Hepatocyte (in vitro differentiated cells): ENCODE measurements at places on chromosomes 16 and 17. TPM values are rescaled to one million over a fixed set of nuclear protein-coding genes. Genes with fewer than 3 reads are reported as not detected.
A peak's percentile ranks its signal among the peaks of the same experiment; 100 is the strongest.

DNA sequence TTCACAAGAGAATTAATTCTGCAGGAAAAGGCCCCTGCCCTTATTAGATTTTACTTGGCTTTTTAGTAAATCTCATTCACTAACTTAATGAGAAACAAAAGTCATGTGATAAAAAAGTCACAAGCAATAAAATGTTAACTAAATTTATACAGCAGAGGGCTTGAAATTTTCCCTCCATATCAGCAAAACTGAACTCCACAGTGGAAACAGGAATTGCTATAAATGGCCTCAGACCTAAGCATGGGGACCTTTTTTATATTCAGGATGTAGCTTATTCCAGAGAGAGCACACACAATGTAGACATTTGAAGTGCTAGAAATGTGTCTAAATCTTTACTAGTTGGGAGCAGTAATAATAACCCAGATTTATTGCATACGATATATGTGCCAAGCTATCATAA, 291.5 kb downstream of the C16orf95 start:
- no peak overlapping the region for H3K4me3 ChIP-seq
- H3K4me1 ChIP-seq, result no peaks in the 10 kb centered on the region
- DNase-seq, result no peak
- peaks cover 7% of the 10 kb centered on the region for H3K27me3 ChIP-seq
- H3K36me3 ChIP-seq, result no peaks in the 10 kb centered on the region

- no peak for DNase-seq
- no peaks in the 10 kb centered on the region for H3K27me3 ChIP-seq
- no peak overlapping the region for H3K27ac ChIP-seq
- no peak overlapping the region for H3K4me3 ChIP-seq
- no peaks in the 10 kb centered on the region for H3K36me3 ChIP-seq
These were observed 193.5 kb downstream of the ZFHX3 start for GRCh38 chr16:72854267-72854959.

DNA sequence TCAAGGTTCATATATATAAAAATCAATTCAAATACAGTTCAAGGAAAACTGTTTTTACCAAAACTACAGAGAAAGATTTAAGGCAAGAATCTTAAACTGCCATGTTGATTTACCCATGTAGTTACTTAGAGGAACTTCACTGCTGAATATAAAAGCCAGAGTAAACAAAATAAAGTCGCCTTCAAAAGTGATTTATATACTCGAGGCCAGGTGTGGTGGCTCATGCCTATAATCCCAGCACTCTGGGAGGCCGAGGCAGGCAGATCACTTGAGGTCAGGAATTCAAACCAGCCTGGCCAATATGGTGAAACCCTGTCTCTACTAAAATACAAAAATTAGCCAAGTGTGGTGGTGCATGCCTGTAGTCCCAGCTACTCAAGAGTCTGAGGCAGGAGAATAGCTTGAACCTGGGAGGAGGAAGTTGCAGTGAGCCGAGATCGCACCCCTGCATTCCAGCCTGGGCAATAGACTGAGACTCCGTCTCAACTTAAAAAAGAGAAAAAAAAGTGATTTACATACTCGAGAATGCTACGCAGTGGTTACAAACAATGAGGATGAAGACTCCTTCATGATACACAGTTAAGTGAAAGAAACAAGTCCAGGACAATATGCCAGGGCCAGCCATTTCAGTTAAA, 54.1 kb upstream of the CNEP1R1 start:
- H3K27me3 ChIP-seq, result no peaks in the 10 kb centered on the region
- no peaks in the 10 kb centered on the region for H3K4me1 ChIP-seq
- H3K36me3 ChIP-seq, result no peaks in the 10 kb centered on the region
- DNase-seq, result no peak

DNA sequence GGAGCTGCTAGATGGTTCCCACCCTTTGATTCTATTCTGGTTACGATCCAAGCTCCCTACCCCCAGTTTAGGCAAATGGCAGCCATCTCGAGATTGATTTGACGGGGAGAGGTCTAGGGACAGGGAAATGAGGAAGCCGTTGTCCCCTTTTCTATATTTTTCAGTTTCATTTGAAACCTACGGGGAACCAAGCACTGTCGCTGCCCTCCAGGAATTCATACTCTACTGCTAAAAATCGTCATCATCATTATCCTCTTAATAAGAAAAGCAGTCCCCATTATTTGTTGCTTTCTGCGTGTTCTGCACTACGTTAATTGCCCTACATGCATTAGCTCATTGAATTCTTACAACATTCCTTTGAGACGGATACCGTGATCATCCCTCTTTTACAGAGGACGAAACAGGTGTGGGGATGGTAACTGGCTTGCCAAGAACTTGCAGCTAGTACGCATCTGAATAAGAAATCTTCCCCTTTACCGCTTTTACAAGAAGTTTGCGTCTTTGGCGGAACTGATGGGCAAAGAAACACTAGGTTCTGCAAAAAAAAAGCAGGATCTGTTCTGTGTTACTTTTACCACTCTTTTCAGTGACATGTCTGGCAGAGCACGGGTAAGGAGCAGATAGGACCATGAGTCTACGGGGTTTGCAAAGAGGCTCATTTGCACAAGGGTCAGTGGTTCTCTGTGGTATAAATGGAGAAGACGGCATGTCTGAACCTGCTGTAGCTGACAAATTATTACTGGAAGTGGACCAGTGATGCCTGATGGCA, 1.1 kb downstream of the CCP110 start:
- peak overlapping the region; percentile 55 for H3K27ac ChIP-seq
- peaks cover 8% of the 10 kb centered on the region for H3K4me1 ChIP-seq

SLC5A11 gene
- 1.2 and 2.2 TPM in 2 replicates for total RNA-seq

- no peaks in the 10 kb centered on the region for H3K27me3 ChIP-seq
- peak overlapping the region; percentile 76 for H3K27ac ChIP-seq
- no peaks in the 10 kb centered on the region for H3K36me3 ChIP-seq
- no peak for DNase-seq
- H3K4me3 ChIP-seq, result no peak overlapping the region
These were observed 8.8 kb downstream of the CENPX start for GRCh38 chr17:82013772-82014321.
